Stimulated activated CD8-positive, alpha-beta memory T cell treated with anti-CD3 and anti-CD28 coated beads, Interleukin-4, amount 100 ng/mL, for 24 hours (primary cell): ENCODE measurements at places on chromosomes 3 and 15.

- no peak for DNase-seq
Observed at GRCh38 chr15:64050281-64051092, 4.2 kb upstream of the DAPK2 start.

DNA sequence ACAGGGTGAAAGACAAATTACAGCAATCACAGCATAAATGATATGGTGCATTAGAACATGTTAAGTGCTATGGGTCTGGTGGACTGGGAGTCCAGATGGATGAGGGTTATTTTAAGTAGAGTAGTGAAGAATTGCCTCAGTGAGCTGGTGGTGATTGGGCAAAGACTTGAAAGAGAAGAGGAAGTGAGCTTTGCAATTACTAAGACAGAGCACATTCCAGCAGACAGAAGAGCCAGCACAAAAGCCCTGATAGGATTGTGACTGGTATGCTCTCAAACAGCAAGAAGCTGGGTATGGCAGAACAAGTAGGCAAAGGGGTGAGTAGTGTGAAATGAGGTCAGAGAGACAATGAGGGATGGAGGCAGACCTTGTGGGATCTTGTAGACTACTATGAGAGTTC is 2.1 kb upstream of the ACKR4 start:
- DNase-seq = no peak

- no peak for DNase-seq
Observed at GRCh38 chr15:69539345-69539744, 86.7 kb downstream of the RPLP1 start.

GRCh38 chr15:58547628-58548307 is 116.0 kb downstream of the LIPC start:
- DNase-seq = no peak
